ENCODE measurements at places on chromosomes 1 and 21. TPM values are rescaled to one million over a fixed set of nuclear protein-coding genes. Genes with fewer than 3 reads are reported as not detected.

KRTAP7-1 gene
- not detected for polyA plus RNA-seq

SMCP gene
- polyA plus RNA-seq = not detected

TDRD10 gene
- polyA plus RNA-seq = 2.0 TPM

SSR2 gene
- polyA plus RNA-seq = 157 TPM

ANKRD35 gene
- polyA plus RNA-seq = 0.46 TPM

PLEKHN1 gene
- 0.46 TPM for polyA plus RNA-seq

MTARC1 gene
- 31.4 TPM for polyA plus RNA-seq

OR6K6 gene
- not detected for polyA plus RNA-seq

MEX3A gene
- polyA plus RNA-seq = 1.5 TPM

RGS5 gene
- polyA plus RNA-seq = 7.2 TPM

DEPDC1 gene
- 0.60 TPM for polyA plus RNA-seq

SLC30A10 gene
- 4.6 TPM for polyA plus RNA-seq

CFHR3 gene
- not detected for polyA plus RNA-seq

LENEP gene
- not detected for polyA plus RNA-seq

GCSAML gene
- 0.60 TPM for polyA plus RNA-seq

TCEA3 gene
- polyA plus RNA-seq = 162 TPM

EFHD2 gene
- 157 TPM for polyA plus RNA-seq

SLAMF9 gene
- polyA plus RNA-seq = not detected

PAQR6 gene
- 3.0 TPM for polyA plus RNA-seq

OXCT2 gene
- not detected for polyA plus RNA-seq

S100A7A gene
- not detected for polyA plus RNA-seq

PADI6 gene
- not detected for polyA plus RNA-seq

TMEM82 gene
- polyA plus RNA-seq = 17.3 TPM

ZNF697 gene
- polyA plus RNA-seq = 0.60 TPM

TNFRSF8 gene
- polyA plus RNA-seq = 0.92 TPM

PITHD1 gene
- 47.2 TPM for polyA plus RNA-seq

HCN3 gene
- polyA plus RNA-seq = 1.2 TPM

CFAP74 gene
- not detected for polyA plus RNA-seq

LRRC71 gene
- polyA plus RNA-seq = 0.07 TPM

OR2L13 gene
- polyA plus RNA-seq = not detected

PRR9 gene
- polyA plus RNA-seq = not detected

FAM177B gene
- polyA plus RNA-seq = 28.2 TPM

TRIM46 gene
- not detected for polyA plus RNA-seq

TRNP1 gene
- 4.3 TPM for polyA plus RNA-seq

BMP8A gene
- polyA plus RNA-seq = not detected

EXO1 gene
- under 0.01 TPM for polyA plus RNA-seq

SH3BGR gene
- 5.5 TPM for polyA plus RNA-seq
